ENCODE measurements at places on chromosomes 3 and 15.

DNA sequence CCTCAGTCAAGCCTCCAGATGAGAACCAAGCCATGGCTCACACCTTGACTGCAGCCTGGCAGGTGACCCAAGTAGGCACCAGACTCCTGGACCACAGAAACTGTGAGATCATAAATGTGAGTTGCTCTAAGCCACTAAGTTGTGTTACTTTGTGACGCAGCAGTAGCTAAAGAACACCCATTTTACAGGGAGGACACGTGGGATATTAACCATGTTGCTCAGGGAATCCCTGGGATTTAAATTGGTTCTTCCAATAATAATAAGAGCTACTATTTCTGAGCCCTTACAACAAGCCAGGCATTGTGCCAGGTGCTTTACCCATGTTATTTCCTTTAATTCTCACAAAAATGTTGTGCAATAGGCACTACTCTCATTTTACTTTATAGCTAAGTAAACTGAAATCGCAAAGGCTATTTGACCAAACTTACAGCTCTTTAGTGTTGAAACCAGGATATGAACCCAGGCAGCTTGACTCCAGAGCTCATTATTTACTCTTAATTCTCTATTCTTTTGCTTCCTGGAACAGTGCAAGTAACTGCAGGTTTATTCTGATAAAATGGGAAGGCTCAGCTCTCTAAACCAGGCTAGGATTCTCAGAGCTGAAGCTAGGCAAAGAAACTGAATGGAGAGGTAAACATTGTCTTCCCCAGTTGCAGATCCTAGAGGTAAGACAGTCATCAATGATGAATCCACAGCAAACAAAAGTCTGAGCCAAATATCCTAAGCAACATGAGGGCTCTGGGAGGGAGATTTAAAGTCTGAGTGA is 294.4 kb downstream of the KBTBD8 start:
- no peak for DNase-seq

DNA sequence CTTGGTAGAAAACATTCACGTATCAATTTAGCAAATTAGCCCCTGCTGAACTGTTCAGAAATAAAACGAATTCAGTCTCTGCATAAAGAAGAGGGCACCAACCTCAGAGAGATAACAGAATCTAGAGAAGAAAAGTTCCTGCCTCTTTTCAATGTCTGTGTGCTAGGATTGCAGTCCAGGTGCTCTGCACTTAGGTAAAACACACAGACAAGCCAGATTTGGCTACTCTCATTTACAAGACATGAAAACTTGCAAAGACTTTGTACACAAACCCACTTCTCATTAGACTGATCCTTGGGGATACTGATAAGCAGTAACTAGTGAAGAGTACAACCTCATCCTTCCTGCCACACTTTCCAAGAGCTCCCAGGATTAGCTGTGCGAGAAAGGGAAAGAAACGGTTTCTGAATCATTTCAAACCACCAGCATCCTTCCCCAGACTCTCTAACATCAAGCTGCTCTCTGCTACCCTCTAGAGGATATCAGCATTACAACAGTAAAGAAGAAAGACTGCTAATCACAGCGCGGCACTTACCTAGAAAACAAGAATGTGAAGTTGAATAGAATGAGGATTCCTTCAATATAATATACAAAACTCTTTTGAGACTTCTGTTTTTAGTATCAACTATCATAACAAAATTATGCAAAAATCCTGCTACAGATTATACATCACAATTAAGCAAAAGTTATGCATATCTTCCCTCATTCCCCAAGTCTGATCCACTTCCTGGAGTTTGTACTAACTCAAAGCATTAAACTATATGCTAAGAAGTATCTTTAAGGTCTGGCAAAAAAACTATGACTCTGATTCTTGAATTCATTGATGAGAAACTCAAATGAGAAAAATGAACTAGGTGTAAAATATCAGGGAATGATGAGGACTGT is 306.4 kb downstream of the MAGI1 start:
- peak; percentile 78 for DNase-seq

GRCh38 chr3:195558602-195559001 is 15.5 kb upstream of the PPP1R2 start:
- DNase-seq = peak; percentile 46

DNA sequence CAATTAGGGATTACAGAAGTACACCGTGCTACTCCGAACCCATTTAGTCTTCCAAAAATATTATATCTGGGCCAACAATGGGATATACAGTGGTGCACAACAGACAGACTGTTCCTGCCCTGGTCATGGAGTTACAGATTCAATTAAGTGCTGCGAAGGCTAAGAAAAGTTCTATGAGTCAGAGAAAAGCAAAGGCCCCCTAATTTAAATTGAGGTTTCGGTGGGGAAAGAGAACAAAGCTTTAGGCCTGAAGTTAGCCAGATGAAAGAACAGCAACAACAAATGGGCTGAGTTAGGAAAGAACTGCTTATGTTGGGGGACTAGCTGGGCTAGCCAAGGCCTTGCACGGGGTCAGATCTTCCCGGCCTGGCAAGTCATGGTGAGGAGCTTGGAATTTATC is 131.8 kb downstream of the MDFIC2 start:
- DNase-seq = no peak

- DNase-seq = peak; percentile 42
Observed at GRCh38 chr3:47799733-47800132, 3.2 kb upstream of the DHX30 start.

DNA sequence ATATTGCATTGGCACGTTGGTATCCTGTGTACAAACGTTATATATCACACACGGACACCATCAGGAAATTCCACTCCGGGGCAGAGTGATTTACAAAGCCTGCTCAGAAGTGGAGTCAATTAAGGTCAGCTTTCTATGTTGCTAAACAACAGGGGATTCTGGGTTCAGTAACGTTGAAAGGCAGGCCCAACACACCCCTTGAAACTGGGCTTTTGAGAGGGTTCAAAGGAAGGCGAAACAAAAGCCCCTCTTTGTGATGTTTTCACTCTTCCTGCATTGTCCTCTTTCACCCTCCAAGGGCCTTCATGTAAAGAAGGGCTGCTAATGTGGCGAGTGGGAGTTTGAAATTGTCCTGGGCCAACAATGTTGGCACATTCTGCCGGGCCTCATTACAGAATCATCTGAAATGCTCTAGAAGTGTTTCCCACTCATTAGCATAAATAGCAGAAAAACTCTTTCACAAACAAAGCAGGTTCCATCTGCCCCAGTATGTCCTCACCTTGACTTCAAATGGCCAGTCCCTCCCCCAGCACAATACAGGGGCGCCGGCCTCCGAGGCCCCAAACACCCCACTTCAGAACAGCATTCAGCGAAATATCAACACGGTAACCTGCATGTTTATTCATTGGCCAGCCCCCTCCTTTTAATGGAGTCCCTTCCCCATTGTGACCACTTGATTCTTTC is 76.4 kb downstream of the HES1 start:
- no peak for DNase-seq

DNA sequence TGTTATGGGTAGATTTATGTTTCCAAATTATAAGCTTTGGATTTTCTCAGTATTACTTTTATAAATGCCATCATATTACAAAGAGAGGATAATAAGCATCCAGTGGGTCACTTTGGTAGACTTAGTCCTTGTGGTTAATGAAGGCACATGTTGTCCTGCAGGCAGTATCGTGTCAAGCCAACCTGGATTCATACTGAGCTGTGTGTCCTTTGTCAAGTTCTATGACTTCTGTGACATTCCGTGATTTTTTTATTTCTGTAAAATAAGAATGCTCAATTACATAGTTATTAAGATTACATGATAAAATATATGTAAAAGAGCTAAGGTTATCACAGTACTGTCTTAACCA is 257.7 kb downstream of the RBMS3 start:
- DNase-seq = no peak

- DNase-seq = no peak
Observed at GRCh38 chr3:154794814-154795445, 285.2 kb upstream of the MME start.

- DNase-seq = no peak
Observed at GRCh38 chr15:54101664-54102270, 123.5 kb downstream of the UNC13C start.

GRCh38 chr3:112302881-112303763 is 9.1 kb upstream of the SLC9C1 start:
- DNase-seq = peak; percentile 35

- no peak for DNase-seq
Observed at GRCh38 chr3:157408499-157409149, 28.0 kb upstream of the PTX3 start.

- DNase-seq = no peak
Observed at GRCh38 chr3:4419920-4420319, 47.1 kb downstream of the SUMF1 start.

DNA sequence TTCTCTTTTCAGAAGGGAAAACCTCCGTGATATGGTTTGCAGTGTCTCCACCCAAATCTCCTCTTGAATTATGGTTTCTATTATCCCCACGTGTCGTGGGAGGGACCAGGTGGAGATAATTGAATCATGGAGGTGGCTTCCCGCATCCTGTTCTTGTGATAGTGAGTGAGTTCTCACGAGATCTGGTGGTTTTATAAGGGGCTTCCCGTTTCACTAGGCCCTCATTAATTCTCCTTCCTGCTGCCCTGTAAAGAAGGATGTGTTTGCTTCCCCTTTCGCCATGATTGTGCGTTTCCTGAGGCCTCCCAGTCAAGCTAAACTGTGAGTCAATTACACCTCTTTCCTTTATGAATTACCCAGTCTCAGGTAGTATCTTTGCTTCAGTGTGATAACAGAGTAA is 692.7 kb upstream of the GRM7 start:
- DNase-seq = no peak
